ENCODE measurements at places on chromosomes 6 and 20.

DNA sequence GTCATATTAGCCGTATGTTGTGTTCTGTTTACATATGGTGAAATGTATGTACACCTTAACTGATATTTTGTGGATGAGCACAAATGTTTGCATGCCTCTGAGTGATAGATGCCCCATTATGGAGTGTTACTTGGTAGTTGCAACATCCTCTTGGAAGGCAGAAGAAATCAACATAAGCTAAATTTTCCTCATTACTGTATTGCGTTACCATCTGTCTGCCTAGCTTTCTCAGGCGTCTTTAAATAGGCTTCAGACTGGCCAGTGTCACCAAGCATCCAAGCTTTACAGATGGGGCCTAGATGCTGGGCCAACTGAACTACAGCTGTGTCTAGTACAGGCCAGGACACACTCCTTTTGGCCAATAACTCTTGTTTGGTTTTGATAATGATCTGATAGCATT is 250.6 kb downstream of the SAMD5 start:
- no peak for DNase-seq

DNA sequence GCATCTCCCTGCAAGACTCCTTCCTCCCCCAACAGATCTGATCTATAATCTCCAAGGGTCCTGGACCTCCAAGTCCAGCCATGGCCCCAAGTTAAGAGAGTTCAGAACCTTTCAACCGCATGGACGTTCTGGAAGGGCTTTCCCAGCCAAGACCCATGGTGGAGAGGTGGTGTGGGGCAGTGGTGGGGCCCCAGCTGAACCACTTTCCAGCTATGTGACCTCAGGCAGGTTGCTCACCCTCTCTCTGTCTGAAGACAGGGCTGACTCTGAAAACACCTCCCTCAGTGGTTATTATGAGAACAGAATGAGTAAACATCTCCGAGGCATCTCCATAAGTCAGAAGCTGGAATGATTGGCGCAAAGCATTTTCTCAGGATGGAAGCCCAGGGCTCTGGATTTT is 887 bp downstream of the CLPS start:
- no peak for DNase-seq

- DNase-seq: no peak
Measured at GRCh38 chr6:165705941-165706340, 42.9 kb upstream of the PDE10A start.

- no peak for DNase-seq
Measured at GRCh38 chr20:19026901-19027644, 185.4 kb upstream of the SLC24A3 start.

GRCh38 chr6:31402324-31403282 is 792 bp upstream of the MICA start:
- peak; percentile 8 for DNase-seq

DNA sequence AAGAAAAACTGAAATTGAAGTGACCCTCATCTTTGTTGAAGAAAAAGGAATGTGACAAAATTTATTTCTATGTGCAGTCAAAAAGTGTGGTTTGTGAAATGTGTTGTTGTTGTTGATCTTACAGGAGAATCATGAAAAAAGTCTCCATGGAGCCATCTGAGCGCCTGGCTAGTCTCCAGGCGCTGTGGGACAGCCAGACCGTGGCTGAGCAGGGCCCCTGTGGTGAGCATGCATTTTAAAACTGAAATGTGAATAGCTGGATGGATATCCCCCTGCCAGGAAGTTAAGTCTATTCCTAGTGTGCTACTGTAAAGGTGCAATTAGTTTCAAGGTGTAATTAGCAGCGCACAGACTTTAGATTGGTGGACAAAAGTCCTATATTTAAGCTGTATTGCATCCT is 170.6 kb downstream of the CARMIL1 start:
- no peak for DNase-seq
